ENCODE measurements at places on chromosomes 7 and 10. TPM values are rescaled to one million over a fixed set of nuclear protein-coding genes. Genes with fewer than 3 reads are reported as not detected.

ABCF2 gene
- total RNA-seq = 34.3 TPM

CAV2 gene
- 144 TPM for total RNA-seq

TSPAN33 gene
- 2.0 TPM for total RNA-seq

SLC35G1 gene
- total RNA-seq = 2.5 TPM

DNA sequence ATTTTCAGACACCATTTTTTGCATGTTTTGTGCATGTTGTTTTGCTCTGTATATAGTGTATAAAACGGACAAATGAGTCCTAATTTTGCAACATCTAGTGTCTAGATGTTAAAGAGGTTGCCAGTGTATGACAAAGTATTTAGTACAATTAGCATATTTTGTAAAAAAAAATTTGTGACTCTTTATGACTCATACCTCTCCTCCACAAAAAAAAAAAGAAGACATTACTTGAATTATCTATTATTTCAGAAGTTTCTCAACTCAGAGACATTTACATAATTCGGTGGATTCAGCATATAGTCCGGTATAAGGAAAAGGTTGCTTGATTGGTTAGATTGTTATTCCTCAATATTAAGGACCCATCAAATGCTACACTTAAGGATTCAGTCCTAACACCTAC lies 26.0 kb downstream of the NUP42 start:
- no peak overlapping the region for H3K4me3 ChIP-seq
- H3K27me3 ChIP-seq = peaks cover 7% of the 10 kb centered on the region
- H3K4me1 ChIP-seq = no peaks in the 10 kb centered on the region
- DNase-seq = no peak
- H3K27ac ChIP-seq = no peak overlapping the region

DNA sequence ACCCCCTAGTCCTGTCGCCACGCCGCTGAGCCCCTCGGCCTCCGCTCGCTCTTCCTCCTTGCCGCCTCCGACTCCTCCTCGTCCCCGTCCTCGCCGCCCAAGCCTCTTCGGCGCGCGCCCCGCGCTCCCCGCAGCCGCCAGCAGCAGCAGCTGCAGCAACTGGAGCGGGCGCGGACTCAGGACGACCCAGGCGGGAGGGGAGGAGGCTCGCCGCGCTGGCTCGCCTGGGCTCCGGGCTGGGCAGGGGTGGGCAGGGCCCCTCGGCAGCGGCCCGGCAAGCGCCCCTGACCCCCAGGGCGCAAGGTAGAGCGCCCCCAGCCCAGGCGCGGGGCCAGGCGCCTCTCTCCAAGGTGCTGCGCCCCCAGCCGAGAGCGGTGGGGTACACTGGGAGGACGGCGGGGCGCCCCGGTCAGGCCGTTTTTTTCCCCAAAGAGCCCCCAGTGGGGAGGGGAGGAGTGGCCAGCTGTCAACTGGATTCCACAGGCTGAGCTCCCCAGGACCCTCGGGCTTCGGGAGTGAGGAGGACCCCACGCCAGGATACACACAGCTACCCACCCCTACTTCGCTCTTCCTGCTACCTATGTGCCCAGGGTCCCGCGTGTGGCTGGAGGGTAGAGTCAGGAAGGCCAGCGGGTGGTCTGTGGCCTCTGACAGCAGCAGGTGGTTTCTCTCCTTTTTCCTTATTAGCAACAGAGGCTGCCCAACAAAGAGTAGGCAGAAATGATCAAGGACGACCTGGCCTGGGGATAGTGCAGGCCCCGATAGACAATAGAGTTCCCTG lies 903 bp upstream of the KCNMA1 start:
- no peak for DNase-seq
- peak overlapping the region; percentile 32 for H3K4me3 ChIP-seq
- no peak overlapping the region for H3K27ac ChIP-seq
- H3K4me1 ChIP-seq = no peaks in the 10 kb centered on the region
- H3K27me3 ChIP-seq = peaks cover 50% of the 10 kb centered on the region

GRCh38 chr7:125491137-125491536 lies 561.5 kb upstream of the POT1 start:
- H3K4me3 ChIP-seq = no peak overlapping the region
- no peak overlapping the region for H3K27ac ChIP-seq
- H3K36me3 ChIP-seq = no peaks in the 10 kb centered on the region
- no peak for DNase-seq

DNA sequence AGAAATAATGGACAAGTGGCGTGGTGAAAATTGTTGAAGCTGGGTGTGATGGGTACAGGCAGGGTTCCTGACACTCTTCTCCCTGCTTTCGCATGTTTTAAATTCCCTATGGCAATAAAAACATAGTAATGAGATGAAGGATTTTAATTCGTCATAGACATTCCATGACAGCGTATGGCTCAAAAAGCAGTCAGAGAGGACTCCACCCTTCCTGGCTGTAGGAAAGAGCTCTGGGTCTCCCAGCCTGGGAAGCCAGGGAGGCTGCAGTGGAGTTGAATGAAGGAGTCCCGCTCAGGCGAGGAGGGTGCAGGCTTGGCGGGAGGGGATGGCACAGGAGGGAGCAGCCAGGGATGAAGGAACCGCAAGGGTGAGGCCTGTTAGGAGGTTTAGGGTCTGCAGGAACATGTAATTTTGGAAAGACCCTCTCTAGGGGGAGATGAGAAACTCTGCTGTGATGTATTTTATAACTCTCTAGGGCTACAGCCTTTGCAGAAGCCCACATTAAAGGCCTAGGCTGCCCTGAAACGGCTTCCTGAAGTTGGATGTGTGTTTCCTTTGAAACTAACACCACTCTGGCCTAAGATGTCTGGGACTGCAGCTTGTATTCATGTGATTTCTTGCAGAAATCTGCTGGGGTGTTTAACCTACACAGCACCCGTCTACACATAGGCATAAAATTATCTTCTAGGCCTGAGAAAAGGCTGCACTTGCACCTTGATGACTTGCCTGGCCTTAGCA lies 7.6 kb upstream of the LARP4B start:
- H3K27ac ChIP-seq = no peak overlapping the region
- H3K36me3 ChIP-seq = no peaks in the 10 kb centered on the region
- H3K27me3 ChIP-seq = no peaks in the 10 kb centered on the region
- no peaks in the 10 kb centered on the region for H3K4me1 ChIP-seq

- H3K4me1 ChIP-seq = no peaks in the 10 kb centered on the region
- DNase-seq = no peak
- H3K4me3 ChIP-seq = no peak overlapping the region
- no peak overlapping the region for H3K27ac ChIP-seq
- no peaks in the 10 kb centered on the region for H3K27me3 ChIP-seq
These were observed 162.8 kb downstream of the USP6NL start for GRCh38 chr10:11448545-11449244.

- H3K4me1 ChIP-seq = peaks cover 4% of the 10 kb centered on the region
- DNase-seq = no peak
- no peaks in the 10 kb centered on the region for H3K27me3 ChIP-seq
- no peak overlapping the region for H3K4me3 ChIP-seq
These were observed 81.8 kb upstream of the CTTNBP2 start for GRCh38 chr7:117955046-117955445.
